NCI-H1092 (cell line): ENCODE measurements at places on chromosomes 16 and 17.
A peak's percentile ranks its signal among the peaks of the same experiment; 100 is the strongest.

DNA sequence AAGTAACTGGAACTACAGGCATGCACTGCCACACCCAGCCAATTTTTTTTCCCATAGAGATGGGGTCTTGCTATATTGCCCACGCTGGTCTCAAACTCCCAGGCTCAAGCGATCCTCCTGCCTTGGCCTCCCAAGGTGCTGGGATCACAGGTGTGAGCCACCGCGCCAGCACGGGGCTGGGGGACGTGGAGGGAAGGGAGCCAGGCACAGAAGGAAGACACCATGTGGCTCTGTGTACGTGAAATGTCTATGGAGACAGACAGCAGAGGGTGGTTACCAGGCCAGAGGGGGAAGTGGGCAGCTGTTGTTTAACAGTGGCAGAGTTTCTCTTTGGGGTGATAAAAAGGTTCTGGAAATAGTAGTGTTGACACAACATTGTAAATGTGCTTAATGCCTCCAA is 4.6 kb upstream of the PIEZO1 start:
- no peak for DNase-seq

GRCh38 chr17:46935658-46936266 is 12.8 kb downstream of the GOSR2 start:
- DNase-seq: no peak

DNA sequence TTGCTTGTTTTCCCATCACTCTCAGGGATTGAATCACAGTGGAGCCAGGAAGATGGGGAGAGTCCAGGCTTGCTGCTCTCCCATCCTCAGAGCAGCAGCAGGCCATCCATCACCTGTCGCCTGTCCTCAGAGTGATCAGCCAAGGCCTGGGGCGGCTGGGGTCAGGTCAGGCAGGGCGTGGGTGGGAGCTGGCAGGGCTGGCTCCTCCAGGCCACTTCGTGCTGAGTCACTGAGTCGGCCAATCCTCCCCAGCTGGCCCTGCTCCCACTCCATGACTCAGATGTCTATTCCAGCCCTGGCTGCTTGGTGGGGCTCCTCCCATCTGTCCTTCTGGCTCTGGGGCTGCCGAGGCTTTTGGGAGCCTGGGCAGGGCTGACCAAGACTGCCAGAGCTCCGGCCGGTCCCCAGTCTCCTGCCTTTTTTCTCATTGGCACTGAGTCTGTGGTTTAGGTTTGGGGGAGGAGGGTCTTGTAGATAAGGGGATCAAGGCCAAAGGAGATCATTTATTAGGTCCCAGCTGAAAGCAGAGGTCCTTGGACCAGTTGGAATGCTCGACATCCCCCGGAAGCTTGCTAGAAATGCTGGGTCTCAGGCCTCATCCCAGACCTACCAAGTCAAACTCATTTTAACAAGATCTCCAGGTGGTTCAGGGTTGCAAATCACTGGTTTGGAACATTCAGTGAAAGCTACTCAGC is 72.7 kb downstream of the ABCC1 start:
- no peak for DNase-seq

- DNase-seq: no peak
These were observed 15.1 kb downstream of the FOXJ1 start for GRCh38 chr17:76125922-76126321.

DNA sequence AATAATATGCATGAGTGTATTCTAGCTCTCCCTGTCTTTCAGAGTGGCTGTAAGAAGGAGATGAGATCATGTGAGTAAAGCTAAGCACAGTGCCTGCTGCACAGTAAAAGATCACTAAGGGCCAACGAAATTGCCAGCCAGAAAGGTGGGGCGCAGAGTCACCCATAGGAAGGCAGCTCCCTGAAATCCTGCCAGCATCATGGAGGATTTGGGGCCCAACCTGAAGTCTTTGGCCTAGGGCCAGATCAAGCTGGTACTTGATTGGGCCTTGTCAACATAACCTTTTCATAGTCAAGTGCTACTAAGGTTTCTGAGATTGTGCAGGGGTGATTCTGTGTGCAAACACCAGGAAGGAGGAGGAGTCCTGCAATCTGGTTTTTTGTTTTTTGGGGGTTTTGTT is 16.5 kb downstream of the SCNN1B start:
- peak; percentile 66 for DNase-seq

- DNase-seq: no peak
These were observed 533.2 kb upstream of the CDH5 start for GRCh38 chr16:65833171-65833871.

- no peak for DNase-seq
These were observed 72.1 kb downstream of the JPH3 start for GRCh38 chr16:87674419-87674818.

DNA sequence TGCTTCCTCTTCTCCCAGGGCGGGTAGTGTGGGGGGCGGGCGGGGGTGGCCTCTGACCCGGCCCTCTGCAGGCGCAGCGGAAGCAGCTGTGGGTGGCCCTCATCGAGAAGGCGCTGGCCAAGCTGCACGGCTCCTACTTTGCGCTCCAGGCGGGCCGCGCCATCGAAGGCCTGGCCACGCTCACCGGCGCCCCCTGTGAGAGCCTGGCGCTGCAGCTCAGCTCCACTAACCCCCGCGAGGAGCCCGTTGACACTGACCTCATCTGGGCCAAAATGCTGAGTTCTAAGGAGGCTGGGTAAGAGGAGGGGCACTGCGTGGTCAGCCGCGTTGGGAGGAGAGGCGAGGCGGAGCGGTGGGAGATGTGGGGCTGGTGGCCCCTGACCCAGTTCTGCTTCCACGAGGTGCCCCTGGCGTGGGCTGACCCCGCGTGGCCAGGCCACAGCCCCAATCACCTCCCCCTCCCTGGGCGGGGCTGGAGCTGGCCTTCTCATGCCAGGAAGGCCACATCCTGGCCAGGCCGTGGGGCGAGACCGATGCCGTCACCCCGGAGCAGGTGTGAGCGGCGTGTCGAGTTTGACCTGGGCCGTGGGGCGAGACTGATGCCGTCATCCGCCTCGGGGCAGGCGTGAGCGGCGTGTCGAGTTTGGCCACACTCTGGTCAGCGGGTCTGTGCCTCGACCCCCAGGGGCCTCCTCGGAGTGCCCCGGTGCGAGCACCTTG is 10.5 kb upstream of the PRR35 start:
- no peak for DNase-seq

GRCh38 chr17:38797828-38798227 is 1.5 kb downstream of the PIP4K2B start:
- DNase-seq: no peak

DNA sequence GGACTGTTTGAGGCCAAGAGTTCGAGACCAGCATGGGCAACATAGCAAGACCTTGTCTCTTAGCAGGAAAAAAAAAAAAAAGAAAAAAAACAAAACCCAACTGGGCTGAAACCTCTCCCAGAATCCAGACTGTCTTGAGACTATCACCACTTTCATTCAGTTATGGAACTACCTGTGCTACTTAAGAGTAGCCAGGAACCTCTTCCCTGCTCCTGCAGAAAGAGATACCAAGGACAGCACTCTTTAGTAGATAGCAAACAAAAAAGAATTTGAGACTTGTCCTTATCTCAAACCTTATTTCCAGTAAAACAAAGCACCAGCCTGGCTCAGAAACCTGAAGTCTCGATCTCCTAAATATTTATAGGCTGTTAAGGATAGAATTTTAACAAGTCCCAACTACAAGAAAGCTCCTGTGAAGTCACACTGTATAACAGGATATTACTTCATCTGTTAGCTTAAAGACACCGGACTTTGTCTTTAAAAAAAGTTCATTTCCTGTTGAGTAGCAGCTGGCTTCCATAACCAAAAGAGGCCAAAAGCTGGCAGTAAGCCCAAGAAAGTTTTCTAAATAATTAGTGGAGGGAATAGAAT is 5.1 kb downstream of the CDR2 start:
- DNase-seq: no peak

DNA sequence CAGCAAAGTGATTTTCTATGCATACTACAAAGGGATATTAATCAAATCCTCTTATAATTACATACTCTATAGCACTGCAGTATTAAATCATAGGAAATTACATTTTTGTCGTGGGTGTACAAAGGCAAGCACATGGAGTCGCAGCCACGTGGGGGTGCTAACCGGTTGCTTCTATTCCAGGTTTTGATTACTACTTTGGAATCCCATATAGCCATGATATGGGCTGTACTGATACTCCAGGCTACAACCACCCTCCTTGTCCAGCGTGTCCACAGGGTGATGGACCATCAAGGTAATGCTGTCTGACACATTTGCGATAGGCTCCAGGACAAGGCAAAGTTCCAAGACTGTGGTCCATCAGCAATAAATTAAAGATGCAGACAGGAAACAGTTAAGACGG is 60.1 kb downstream of the ARSG start:
- no peak for DNase-seq

- no peak for DNase-seq
These were observed 17.1 kb downstream of the MPRIP start for GRCh38 chr17:17059301-17059890.

DNA sequence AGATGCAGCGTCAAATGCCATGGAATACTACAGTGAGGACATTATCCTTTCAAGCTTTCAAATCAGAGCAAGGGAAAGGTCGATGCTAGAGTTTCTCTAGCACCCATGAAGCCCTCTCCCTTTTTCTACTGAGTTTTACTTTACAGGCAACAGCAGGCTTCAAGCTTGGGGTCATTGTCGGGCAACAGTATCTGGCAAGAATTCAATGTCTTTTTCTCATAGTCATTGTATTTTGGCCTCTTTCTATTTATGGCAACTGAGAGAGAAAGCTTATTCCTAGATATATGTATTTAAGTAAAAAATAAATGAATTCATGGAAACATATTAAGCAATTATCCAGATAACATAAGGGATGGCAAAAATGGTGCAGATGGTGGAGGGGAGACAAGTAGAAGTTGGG is 364 bp upstream of the CETP start:
- DNase-seq: no peak

DNA sequence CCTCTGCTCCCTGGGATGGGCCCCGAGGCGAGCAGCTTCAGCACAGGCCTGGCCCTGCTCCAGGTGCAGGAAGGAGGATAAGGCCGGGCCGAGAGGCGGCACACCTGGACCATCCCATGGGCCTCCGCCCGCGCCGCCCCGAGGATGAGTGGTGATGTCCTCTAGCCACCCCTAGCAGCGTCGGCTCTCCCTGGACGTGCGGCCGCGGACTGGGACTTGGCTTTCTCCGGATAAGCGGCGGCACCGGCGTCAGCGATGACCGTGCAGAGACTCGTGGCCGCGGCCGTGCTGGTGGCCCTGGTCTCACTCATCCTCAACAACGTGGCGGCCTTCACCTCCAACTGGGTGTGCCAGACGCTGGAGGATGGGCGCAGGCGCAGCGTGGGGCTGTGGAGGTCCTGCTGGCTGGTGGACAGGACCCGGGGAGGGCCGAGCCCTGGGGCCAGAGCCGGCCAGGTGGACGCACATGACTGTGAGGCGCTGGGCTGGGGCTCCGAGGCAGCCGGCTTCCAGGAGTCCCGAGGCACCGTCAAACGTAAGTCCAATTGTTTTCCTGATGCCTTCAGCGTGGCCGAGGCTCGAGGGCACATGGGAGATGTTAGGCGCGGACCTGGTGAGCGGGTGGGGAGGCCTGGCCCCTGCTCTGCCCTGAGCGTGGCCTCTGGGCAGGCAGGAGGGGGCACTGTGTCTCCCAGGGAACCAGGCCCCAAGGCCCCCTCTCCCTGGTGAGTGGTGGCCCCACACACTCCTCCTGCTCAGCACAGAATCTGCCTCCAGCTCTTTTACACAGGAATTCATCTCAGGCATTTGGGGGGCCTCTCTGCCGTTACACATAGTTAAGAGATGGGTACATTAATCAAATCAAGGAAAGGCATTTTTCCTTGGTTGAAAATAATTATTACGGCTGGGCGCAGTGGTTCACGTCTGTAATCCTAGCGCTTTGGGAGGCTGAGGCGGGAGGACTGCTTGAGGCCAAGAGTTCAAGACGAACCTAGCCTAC is 855 bp downstream of the TMEM204 start:
- no peak for DNase-seq

DNA sequence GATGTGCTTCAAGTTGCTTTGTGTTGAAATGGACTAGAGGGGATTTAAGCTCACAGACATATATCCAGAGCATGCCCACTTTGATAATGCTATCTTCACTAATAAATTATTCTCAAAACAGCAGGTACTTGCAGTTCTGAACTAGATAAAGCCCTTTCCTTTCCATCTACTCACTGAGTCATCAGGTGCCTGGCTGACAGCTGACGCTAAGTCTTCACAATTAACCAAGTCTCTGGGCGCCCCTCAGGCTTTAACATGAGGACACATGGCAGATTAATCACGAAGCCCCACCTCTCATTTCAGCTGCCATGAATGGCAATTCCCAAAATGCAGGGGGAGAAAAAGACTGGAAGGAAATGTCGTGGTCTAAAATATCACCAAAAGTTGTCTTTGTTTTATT is 29.5 kb upstream of the CRISPLD2 start:
- no peak for DNase-seq

DNA sequence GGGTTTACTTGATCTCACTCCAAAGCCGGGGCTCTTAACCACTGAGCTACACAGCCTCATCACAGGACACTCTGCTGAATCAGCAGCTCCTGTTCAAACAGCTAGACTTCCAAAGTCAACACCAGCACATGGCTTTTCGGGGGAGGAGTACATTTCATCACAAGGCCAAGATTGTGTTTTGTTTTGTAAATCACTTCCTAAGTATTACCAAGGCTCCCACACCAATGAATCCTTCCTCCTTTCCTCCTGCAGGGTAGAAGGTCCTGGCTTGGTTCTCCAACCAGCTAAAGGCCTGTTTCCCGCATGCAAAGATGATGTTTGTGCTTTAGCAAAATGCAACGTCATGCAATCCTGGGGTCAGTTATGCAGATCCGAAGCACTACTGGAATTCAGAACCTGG is 152.5 kb downstream of the XYLT1 start:
- no peak for DNase-seq

GRCh38 chr17:21125862-21126261 is 902 bp upstream of the DHRS7B start:
- DNase-seq: no peak

- DNase-seq: no peak
These were observed 97.4 kb downstream of the SLC39A11 start for GRCh38 chr17:72995008-72995656.

DNA sequence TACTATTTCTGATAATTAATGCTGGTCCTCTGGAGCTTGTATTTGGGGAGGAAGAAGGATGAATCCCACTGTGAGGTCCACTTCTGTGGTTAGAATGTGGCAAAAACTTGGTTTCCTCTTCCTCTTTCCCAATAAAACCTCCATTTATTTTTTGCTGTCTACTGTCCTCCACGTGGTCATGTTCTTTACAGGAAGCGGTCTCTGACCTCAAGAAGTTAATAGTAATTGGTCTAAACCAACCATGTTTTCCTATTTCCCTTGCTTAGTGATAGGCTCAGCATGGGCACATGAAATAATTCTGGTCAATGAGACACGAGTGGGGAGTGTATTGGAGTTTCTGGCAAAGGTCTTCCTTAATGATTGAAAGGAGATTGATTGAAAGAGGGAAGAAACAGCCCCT is 33.9 kb downstream of the CHP2 start:
- DNase-seq: no peak
